NCI-H1105 treated with DMSO at 0.1 percent for 48 hours (cell line): ENCODE measurements at places on chromosomes 7 and 10.

- no peak for DNase-seq
These were observed 649.1 kb downstream of the TNS3 start for GRCh38 chr7:46932676-46933424.

- no peak for DNase-seq
These were observed 64.4 kb downstream of the BPGM start for GRCh38 chr7:134710854-134711624.

DNA sequence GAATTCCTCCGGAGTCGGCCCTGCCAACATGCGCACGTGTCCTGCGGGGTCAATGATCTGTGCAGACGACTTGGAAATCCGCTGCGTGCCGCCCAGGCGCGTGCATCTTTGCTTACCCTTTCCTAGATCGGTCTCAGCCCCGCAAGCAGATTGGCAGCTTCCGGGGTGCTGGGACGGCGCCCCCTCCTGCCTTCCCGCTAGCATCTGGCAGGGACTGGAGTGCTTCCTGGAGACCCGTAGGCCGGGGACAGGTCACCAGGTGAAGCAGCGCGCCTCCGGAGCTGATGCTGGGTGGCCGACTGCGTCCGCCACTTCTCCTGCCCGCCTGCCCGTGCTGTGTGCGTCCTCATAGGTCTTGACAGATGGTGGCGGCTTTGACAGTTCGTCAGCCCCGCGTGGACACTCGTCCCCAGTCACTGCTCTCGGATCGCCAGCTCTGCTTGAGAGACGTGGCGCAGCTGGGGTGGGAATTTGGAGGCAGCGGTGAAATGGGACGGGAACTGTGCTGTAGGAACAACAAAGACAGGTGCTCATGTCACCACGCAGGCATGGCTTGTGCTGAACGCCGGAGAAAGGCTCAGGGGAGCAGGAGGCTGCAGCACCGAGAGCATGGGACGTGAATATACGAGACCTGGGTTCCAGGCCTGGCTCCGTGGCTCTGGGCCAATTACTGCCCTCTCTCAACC lies 21.9 kb upstream of the KCNK18 start:
- peak; percentile 39 for DNase-seq

DNA sequence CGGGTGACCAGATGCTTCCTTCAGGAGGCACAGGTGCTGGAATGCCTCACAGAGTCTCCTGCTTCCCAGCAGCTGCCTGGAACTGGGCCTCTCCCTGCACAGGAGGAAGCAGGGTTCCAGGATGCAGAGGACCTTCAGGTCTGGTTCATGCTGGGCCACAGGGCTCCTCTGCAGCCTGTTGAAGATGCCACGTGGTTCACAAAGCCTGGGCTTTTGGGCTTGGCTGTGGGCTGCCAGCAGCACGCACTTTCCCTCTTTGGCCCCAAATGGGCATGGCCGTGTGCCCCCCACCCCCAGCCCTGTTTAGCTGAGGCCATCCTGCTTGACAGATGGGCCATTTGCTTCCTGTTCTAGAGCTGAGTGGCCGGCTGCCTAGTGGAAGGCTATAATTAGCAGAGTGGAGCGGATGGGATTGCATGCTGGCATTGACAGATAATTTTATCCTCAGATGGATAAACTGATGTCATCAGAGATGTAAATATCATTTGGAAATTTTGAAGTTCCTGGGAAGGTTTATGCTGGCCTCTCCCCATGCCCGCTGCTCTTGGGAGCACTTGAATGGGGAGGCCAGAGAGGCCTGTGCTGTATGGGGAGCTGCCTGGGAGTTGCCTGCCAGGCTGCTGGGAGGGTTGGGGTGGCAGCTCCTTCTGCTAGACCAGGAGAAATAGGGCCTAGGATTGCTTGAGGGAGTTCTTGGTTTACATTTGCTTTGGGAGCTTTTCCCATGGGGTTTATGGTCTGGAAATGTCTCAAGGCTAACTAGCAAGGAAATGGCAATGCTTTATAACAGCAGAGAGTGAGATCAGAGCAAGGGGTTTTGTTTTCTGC lies 28.2 kb downstream of the TSPAN15 start:
- no peak for DNase-seq

- DNase-seq, result no peak
These were observed 101.3 kb downstream of the MDFIC start for GRCh38 chr7:115023219-115023618.

- no peak for DNase-seq
These were observed 290.8 kb downstream of the DNAJB6 start for GRCh38 chr7:157627646-157628045.

DNA sequence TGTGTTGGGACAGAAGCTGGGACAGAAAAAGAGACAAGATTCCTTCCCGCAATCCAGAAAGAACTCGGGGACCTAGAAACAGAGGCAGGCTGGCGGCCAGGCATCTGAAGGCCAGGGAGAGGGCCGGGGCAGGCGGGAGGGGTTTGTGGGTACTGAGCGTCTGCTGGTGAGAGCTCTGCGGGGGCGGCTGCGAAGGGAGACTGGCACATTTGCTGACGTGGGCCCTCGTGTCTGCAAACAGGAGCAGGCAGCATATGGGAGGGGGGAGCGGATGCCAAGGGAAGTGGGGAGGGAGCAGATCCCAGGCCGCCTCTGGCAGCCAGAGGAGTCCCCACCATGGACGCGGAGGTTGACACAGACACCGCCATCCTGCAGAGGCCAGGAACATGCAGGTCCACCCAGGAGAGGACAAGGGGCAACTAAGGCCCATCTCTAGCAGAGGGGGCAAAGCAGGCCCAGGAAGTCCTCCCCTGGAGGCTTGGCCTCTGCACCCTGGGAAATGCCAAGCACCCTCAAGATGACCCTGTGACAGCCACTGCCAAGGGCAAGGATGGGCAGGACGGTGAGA lies 32.2 kb downstream of the KCNH2 start:
- DNase-seq, result no peak

DNA sequence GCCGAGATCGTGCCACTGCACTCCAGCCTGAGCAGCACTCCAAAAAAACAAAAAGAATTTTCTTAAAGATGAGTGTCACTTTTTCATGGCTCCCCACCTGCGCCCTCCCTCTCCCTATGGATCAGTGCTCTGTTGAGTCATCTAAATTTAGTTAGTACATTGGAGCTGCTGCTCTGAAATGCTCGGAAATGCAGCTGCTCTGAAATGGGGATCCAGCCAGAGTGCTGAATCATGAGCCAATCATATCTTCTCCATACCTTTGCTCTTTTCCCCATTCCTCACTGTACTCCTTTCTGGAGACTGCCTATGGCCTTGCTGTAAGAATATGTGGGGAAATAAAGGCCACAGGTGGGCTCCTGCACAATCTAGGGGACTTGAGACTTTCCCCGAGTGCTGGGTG lies 188.8 kb downstream of the ZNF438 start:
- no peak for DNase-seq

DNA sequence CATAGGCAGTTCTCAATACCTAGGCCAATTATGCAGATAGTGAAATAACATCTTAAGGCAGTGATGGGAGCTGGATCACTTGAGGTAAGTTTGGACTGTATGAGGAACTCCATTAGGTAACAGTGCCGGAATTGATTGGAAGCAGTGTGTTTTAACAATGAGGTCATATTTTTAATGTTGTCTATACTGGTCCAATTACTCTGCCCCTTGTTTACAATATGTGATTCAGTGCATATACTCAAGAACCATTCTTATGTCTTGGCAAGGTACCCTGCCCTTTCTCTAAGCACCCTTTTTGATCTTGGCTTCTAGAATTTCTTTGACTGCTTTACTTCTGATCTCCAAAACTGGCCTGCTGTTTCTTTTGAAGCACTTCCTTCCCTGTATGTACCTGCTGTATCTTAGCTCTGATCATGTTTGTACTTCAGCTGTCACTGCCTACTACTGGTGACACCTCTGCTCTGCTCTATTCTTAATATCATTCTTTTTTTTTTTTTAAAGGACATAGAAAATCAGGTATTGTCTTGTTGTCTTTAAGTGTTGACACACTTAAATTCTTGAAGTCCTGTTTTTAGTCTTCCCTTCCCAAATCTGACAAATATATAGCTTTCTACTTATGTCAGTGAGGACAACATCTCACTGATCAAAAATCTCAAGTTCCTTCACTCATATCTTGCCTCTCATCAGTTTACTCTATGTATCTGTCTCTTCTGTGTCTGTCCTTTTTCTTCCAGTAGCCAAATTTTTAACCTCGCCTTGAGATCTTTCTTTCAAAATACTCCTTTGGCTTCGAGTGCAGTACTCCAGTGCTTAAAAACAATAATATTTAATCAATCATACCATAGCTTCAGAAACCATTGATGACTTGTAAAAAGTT lies 46.4 kb upstream of the RPA3 start:
- DNase-seq, result no peak
